ENCODE measurements at places on chromosomes 6 and 20.

GRCh38 chr6:8750627-8751026, 315.3 kb upstream of the SLC35B3 start:
- DNase-seq, result no peak

DNA sequence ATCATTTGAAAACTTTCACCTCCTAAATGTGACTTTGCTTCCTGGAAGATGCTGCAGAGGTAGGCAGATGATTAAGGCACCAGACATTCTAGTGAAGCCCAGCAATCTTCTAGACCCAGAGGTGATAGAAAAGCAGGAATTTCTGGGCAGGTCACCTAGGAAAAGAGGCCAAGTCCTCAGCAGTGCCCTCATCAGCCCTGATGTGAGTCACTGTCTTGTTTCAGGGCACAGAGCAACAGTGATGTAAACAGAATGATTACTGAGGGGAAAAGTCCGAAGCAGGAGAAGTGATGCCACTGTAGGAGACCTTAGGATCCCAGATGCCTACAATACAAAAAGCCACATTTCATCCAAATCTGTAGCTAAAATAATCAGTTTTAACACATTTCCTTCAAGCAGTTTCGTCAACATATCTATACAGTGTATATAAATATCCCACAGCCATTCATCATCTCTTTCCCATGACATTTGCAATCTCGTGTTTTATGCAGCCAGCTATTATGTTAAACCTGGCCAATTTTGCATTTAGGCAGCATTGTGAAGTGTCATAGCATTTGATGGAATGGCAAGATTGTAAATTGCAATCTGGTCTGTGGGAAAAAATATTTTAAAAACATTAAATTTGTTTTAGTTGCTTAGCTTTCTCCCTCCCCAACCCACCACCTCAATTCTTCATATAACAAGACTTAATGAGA, 401.2 kb upstream of the RNF217 start:
- no peak for DNase-seq

- DNase-seq, result peak; percentile 9
These were observed 532.8 kb downstream of the GRIK2 start for GRCh38 chr6:101926149-101926925.

DNA sequence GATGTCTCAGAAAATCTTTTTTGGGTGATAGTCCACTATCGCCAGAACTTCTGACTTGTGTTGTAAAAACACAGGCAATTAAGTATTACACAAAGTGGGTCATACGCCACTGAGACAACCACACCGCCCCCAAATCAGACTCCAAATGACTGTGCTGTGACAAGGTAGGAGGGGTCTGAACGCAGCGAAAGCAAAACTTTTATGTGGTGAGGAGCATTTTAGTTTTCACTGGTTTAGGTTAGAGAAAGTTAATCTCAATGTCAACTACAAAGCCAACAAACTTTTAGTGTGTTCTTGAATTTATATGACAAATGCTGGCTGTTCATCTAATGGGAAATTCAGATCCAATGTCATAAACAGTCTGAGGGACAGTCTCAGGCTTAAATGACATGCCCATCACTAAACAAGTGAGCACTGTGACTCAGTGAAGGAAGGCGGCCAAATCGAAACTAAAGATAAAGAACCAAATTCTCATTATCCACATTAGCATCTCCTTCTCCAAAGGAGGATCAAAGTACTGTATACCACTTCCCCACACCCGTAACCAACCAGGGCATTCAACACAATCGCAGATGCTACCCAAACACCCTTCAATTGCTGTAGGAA, 186.7 kb downstream of the GJA10 start:
- DNase-seq, result no peak

GRCh38 chr6:63637865-63638445, 2.4 kb downstream of the PHF3 start:
- DNase-seq, result no peak

DNA sequence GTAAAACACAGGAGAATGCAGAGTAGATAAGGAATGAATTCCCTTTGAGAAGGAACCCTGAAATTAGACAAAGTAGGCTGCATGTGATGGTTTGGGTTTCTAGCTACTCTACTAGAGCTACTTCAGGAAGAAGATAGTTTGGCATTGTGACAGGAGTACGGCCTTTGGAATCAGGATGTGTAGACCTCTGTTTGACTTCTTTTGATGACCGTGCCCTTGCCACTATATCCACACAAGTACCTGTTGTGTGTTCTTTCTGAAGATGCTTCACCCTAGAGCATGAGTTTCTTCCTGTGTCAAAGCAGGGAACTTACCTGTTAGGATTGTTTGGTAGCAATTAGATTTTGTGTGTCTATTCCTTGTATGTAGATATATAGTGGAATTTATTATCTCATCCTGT, 41.7 kb downstream of the CD2AP start:
- no peak for DNase-seq

- no peak for DNase-seq
These were observed 14.7 kb upstream of the PXDC1 start for GRCh38 chr6:3766214-3766613.

GRCh38 chr20:34768096-34768495, 57.4 kb downstream of the NCOA6 start:
- no peak for DNase-seq

GRCh38 chr20:49579874-49580812, 12.2 kb upstream of the PTGIS start:
- DNase-seq, result no peak

- DNase-seq, result no peak
These were observed 61.6 kb upstream of the MAFB start for GRCh38 chr20:40750541-40751035.

GRCh38 chr6:139595183-139595582, 220.7 kb upstream of the CITED2 start:
- no peak for DNase-seq

DNA sequence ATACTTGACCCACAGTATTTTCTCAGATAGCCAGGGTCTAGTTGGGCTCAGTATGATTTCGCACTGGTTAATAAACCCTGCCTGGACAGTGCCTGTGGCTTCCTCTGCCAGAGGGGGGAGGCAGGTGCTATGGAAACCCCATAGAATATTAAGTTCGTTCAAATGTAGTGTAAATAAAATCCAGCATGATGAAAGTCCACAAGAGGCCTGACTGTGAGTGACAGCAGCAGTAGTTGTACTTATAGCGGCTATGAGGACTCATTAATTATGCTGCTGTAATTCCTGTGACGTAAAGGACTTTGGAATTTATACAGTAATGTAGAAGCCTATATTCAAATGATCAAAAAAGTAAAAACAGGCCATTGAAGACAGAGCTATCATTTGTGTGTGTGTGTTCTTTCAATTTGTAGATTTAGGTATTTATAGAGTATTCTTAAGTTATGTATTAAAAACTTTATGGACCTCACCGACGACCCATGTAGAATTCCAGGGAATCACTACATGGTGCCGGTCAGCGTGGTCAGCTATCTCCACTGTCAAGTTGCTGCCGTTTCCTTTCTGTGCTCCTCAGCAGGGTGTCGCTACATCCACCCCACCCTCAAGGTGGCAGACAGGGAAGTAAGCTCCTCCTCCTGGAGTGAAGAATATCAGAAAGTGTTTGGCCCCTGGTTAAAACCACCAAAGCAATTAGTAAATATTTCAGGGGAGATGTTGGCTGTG, 10.0 kb downstream of the PYGB start:
- DNase-seq, result no peak

DNA sequence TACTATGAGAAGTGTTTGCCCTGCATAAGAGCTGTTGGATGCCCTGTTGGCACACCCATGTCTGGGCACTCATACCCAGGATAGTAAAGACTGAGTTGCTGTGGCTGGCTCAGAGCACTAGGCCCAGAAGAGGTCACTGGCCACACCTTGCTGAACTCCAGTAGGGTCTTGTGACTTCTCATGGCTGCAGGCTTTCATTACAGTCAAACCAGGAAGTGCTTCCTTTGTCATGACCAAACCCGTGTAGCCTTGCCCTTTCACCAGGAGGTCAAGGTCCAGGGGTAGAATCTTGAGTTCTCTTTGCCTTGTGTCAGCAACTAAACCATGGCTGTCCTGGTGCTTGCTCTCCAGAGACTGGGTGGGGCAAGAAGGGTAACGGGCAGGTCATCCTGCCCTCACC, 49.5 kb downstream of the CD164 start:
- DNase-seq, result no peak

- no peak for DNase-seq
These were observed 5.7 kb downstream of the ARHGAP40 start for GRCh38 chr20:38607351-38607750.

DNA sequence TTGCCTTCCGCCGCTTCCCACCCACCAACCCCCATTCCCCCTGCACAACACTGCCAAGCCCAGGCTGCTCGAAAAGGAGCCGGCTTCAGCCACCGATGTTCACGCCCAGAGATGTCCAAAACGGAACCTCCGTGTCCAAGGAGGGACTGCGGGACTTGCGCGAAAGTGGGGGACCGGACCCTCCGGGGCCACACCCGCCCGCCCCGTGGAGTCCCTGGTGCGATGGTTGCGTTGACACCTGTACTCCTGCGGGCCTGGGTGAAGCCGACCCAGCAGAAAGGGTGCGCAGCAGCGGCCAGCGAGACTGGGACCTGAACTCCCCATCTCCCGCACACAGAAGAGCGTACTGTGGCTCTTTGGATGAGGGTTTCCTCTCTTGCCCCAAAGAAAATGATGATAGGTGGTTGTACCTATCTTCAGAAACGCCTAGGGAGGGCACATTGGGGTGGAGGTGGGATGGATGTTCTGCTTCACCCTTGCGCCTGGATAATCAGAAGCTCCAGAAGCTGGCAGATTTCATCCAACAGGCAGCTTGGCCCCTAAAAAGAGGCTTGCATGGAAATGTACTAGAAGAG, 1.9 kb upstream of the VGLL2 start:
- no peak for DNase-seq

DNA sequence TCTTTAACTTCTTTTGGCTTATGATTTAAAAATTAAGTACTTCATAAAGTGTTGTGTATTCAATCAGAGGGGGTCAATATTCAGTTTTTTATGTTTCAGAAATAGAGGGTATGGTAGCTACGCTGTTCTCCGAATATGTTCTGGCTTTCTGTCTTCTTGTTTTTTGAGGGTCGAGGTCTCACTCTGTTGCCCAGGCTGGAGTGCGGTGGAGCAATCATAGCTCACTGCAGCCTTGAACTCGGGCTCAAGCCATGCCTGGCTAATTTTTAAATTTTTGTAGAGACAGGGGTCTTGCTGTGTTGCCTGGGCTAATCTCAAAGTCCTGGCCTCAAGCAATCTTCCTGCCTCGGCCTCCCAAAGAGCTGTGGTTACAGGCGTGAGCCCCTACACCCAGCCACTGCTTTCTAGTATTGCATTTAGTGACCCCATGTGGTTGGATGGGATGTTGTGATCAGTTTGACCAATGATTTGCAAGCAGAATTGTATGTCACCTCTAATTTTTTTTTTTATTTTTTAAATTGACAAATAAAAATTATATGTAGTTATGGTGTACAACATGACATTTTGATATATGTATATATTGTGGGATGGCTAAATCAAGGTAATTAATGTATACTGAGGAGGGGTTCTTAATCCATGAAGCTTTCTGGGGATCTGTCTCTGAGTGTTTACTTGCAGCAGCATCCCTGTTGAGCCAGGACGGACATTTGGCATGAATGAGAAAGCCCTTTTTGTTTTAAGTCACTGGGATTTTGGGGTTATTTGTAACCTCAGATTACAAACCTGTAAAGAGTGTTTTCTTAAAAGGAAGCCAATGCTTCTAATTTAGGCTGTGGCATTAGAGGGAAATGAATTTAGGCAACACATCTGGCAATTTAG, 38.5 kb upstream of the DEK start:
- DNase-seq, result peak; percentile 8

GRCh38 chr20:50919567-50919966, 11.7 kb downstream of the ADNP start:
- no peak for DNase-seq

GRCh38 chr6:3406362-3406821, 50.5 kb downstream of the SLC22A23 start:
- no peak for DNase-seq

DNA sequence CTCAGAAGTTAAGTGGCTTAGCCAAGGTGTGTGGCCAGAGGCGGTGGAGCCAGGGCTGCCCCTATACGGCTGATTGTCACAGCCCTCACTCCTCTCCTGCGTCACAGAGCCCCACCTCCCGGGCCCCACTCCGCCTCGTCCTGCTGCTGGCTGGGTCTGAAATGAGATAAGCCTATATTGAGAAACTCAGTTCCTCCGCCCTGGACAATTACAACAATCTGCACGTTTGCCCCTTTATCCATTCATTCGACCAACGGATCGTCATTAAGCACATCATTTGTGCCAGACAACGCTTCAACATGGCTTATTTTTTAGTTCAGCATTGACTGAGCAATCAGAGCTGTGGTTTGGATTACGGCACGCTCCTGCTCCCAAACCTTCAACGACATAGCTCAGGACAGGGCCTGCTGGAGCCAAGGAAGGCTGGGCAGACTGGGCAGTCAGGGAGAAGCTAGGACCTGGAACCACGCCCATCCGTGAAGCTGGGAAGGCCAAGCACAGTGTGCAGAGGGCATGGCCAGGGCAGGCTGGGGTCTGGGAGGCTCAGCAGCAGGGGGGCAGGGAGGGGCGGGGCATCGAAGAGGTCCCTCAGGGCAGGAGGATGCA, 16.6 kb upstream of the EZR start:
- no peak for DNase-seq

GRCh38 chr20:12847872-12848271, 160.9 kb upstream of the SPTLC3 start:
- no peak for DNase-seq

- DNase-seq, result no peak
These were observed 11.6 kb upstream of the ITPR3 start for GRCh38 chr6:33609528-33609927.

DNA sequence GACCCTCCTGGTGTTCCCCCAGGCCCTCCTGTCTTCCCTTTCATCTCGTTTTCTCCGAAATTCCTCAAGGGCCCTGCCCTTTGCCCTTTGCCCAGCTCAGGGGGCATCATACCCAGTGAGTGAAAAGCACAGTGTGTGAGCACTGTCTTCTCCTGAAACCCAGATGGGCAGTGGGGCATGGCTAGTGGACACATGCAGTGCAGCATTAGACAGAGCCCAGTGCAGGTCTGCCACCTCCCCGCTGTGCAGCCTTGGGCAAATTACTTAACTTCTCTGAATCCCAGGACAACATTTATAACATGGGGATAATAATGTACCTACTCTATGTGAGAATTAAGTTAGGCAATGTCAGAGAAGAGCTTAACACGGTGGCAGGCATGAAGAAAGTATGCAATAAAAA, 1.3 kb downstream of the PRND start:
- no peak for DNase-seq

GRCh38 chr20:50681359-50682064, 9.8 kb downstream of the RIPOR3 start:
- DNase-seq, result no peak

DNA sequence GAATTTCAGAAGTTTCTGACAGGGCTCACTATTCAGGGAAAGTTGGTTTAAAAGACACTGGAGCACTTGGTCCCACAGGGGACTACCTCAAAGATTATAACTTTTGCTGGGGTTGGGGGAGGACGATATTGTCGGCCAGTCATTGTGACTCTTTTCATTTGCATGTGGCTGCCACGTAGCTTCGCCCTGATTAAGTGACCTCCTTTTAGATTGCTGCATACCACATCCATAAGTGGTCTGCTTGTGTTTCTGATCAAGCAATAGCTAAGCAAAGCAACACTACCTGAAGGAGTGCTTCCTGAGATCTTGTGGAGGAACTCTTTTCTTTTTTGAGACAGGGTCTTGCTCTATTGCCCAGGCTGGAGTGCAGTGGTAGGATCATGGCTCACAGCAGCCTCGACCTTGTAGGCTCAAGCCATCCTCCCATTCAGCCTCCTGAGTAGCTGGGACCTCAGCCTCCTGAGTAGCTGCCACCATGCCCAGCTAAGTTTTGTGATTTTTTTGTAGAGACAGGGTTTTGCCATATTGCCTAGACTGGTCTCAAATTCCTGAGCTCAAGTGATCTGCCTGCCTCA, 691.3 kb downstream of the EPM2A start:
- no peak for DNase-seq
